ENCODE measurements at places on chromosomes 2 and 18. TPM values are rescaled to one million over a fixed set of nuclear protein-coding genes. Genes with fewer than 3 reads are reported as not detected.

- H3K27me3 ChIP-seq: no peaks in the 10 kb centered on the region
- H3K4me1 ChIP-seq: no peaks in the 10 kb centered on the region
- H3K36me3 ChIP-seq: no peaks in the 10 kb centered on the region
- no peak for DNase-seq
- H3K27ac ChIP-seq: no peak overlapping the region
These were observed 63.3 kb downstream of the TGOLN2 start for GRCh38 chr2:85264471-85264870.

Gene ZSWIM2
- total RNA-seq: not detected

GRCh38 chr2:6459138-6459537, 406.6 kb downstream of the CMPK2 start:
- H3K27me3 ChIP-seq: no peaks in the 10 kb centered on the region
- no peaks in the 10 kb centered on the region for H3K4me1 ChIP-seq
- no peak for DNase-seq
- H3K4me3 ChIP-seq: no peak overlapping the region

GRCh38 chr2:172704072-172704936, 31.3 kb upstream of the RAPGEF4 start:
- no peaks in the 10 kb centered on the region for H3K27me3 ChIP-seq
- H3K4me1 ChIP-seq: no peaks in the 10 kb centered on the region
- H3K4me3 ChIP-seq: no peak overlapping the region
- no peaks in the 10 kb centered on the region for H3K36me3 ChIP-seq

Gene ENOSF1
- 132 TPM for total RNA-seq

Gene ITGB6
- 302 TPM for total RNA-seq

All from kidney (tissue), 22 donors.